ENCODE measurements at places on chromosomes 6 and 20.

GRCh38 chr20:38229376-38230252 is 30.9 kb downstream of the KIAA1755 start:
- no peak for DNase-seq

DNA sequence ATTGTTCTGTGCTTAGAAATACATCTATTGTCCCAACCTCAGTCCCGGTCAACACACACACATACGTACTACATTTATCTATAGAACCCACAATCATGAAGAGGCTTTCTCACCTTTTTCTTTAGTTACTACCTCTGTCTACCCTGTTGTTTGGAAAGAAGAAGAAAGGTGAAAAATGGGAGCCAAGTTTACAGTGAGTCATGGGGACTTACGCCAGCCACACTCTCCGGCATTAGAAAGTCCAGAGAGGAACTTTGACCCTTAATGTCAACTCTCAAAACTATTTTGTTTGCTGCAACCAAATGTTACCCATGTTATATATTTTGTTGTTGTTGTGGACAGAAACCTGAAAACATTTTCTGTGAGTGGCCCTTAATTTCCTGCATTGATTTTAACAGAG is 259.1 kb downstream of the ZFAND3 start:
- no peak for DNase-seq

DNA sequence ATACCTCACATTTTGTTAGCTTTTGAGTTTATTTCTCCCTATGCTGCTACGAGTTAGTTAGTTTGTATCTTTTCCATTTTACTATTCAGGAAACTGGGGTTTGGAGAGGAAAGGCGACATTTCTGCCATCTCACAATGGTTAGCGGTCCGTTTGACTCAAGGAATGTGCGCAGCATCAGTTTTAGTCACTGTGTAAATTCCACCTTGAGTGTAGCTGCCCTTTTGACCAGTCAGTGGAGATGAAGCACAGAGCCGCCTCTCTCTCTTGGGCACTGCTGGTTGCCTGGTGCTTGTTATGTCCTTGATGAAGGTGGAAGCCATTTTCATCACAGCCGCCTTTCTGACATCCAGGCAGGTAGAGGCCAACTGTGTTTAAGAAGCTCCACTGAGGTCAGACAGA is 185.5 kb downstream of the SCP2D1 start:
- DNase-seq, result no peak

- no peak for DNase-seq
Observed at GRCh38 chr20:18621004-18621403, 33.1 kb downstream of the DTD1 start.

DNA sequence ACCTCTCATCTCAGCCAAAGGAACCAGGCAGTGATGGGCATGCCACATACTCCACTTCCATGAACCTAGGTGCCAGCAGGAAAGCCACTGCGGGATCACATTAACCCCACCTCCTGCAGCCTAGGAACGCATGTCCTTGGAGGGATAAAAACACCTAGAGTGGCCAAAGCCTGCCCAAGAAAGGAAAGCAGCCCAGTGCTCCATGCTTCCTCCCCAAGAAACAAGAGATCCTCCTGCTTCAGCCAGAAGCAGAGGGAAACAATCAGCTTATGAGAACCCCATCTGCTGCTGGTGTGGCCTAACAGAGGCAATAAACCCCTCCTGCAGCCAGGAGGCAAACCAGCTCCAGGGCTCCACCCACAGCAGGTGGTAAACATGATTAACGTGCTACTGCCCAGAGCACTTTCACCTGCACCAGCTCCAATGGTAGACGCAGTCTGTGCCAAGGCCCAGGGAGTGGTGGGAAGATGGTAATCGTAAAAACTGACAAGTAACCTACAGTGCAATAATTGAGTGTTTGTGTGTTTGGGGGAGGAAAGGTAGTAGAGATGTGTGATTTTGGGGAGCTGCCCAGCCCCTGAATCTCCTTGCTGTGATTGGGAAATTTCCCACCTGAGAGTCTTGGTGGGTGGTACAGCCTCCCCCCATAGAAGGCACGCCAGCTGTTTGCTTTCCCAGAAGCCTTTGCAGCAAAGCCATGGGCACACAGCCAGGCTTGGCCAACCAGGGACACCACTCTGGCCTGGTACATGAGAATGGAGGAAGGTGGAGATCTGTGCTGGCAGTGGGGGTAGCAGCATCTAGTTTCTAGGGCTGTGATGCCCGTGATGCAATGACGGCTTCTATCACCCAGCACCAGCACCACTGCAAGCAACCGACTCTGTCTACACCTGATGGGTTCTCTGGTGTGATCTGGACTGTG is 50.6 kb upstream of the TBC1D7 start:
- no peak for DNase-seq

- no peak for DNase-seq
Observed at GRCh38 chr6:113882336-113883022, 25.3 kb downstream of the MARCKS start.

DNA sequence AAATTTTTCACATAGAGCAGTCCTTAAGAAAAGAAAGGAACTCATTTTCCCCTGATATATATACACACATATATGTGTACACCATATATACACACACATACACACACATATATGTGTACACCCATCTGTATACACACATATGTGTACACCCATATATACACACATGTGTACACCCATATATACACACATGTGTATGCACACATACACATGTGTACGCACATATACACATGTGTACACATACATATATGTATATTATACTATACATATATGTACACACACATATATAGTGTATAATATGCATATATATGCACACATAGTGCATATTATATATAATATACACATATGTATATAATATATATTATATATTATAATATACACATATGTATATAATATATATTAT is 9.1 kb downstream of the MAP3K4 start:
- DNase-seq, result no peak

DNA sequence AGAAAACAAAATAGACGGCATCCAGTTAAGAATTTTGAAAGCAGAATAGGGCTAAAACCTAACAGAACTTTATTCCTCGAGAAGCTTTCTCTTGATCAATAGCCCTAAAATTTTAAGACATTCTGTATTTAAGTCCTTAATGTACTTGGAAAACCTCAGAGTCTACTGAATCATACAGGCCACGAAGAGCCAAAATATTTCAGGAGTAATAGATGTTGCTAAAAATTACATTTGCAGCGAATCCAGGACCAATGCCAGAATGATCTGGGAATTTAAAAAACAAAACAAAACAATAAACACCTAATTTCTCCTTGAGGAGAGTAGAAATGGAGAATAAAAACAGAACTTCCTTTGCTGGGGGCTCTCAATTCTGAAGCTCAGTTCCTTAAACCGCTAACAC is 23.3 kb downstream of the ATXN1 start:
- no peak for DNase-seq

GRCh38 chr6:152225241-152225934 is 411.8 kb downstream of the SYNE1 start:
- DNase-seq, result no peak

DNA sequence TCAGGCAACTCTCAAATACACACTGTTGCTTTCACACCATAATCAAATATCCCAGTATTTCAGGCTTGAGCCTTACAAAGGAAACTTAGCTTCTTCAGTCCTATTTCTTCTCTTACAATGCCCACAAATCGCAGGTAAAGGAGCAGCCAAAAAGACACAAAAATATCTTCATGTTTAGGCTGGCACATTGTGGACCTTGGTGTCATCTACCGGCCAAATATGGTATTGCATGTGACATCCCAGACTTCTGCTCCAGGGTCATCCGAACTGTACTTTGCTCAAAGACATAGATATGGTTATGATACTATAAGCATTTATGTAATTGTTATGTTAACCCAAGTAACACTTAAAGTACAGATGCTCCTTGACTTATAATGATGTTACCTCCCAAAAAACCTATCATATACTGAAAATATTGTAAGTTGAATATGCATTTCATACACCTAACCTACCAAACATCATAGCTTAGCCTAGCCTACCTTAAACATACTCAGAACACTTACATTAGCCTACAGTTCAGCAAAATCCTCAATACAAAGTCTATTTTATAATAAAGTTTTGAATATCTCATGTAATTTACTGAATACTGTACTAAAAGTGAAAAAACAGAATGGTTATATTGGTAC is 4.6 kb downstream of the OR2H2 start:
- DNase-seq, result no peak

- DNase-seq, result no peak
Observed at GRCh38 chr6:52503323-52503747, 73.5 kb downstream of the TRAM2 start.

- DNase-seq, result no peak
Observed at GRCh38 chr20:11352041-11352440, 565.7 kb upstream of the BTBD3 start.

DNA sequence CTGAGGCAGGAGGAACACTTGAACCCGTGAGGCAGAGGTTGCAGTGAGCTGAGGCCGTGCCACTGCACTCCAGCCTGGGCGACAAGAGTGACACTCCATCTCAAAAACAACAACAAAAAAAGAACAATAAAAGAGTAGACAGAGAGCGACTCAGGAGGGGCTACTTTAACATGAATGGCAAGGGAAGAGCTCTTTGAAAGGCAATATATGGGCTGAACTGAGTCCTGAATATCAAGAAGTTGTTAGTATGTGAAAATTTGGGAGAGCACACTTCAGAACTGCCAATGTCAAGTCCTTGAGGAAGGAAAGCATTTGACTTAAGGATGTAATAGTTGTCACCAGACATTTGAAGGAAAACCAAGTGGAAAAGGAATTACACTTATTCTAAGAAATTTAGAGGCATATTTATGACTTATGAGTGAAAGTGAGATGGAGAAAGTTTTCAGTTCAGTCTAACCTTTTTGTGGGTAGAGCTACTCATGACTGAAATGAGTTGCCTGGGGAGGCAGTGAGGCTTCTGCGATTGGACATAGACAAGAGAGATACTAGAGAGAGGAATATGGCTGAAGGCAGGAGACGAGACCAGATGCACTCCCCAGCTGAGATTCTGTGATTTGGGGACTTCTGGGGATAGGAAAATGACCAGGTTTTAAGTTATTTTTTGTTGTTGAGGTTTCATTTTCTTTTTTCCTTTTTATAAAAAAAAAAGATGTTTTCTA is 48.6 kb upstream of the SLC16A10 start:
- no peak for DNase-seq

- DNase-seq, result peak; percentile 18
Observed at GRCh38 chr6:130018744-130019325, 454 bp downstream of the L3MBTL3 start.

- peak; percentile 48 for DNase-seq
Observed at GRCh38 chr20:43514648-43514999, 7.1 kb downstream of the L3MBTL1 start.

GRCh38 chr6:42727087-42727611 is 4.8 kb upstream of the PRPH2 start:
- no peak for DNase-seq

- DNase-seq, result no peak
Observed at GRCh38 chr6:169155481-169155880, 98.2 kb downstream of the THBS2 start.

- no peak for DNase-seq
Observed at GRCh38 chr6:108654465-108655106, 93.9 kb downstream of the FOXO3 start.

GRCh38 chr20:9241721-9242427 is 173.0 kb downstream of the PLCB4 start:
- no peak for DNase-seq

GRCh38 chr20:22722811-22723210 is 138.4 kb upstream of the FOXA2 start:
- DNase-seq, result no peak

DNA sequence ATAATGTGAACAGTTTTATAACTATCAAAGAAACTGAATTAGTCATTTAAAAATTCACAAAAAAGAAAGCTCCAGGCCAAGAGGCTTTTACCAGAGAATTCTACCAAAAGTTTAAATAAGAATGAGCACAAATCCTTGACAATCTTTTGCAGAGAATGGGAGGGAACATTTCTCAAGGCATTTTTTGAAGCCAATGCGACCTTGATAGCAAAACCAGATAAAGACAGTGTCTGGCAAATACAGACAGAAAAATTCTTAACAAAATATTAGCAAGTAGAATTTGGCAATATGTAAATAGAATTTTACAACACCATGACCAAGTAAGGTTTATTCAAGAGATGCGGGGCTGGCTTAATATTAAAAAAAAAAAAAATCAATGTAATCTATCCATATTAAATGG is 41.7 kb downstream of the RNF24 start:
- no peak for DNase-seq

- no peak for DNase-seq
Observed at GRCh38 chr6:105484238-105485161, 81.6 kb upstream of the PREP start.

DNA sequence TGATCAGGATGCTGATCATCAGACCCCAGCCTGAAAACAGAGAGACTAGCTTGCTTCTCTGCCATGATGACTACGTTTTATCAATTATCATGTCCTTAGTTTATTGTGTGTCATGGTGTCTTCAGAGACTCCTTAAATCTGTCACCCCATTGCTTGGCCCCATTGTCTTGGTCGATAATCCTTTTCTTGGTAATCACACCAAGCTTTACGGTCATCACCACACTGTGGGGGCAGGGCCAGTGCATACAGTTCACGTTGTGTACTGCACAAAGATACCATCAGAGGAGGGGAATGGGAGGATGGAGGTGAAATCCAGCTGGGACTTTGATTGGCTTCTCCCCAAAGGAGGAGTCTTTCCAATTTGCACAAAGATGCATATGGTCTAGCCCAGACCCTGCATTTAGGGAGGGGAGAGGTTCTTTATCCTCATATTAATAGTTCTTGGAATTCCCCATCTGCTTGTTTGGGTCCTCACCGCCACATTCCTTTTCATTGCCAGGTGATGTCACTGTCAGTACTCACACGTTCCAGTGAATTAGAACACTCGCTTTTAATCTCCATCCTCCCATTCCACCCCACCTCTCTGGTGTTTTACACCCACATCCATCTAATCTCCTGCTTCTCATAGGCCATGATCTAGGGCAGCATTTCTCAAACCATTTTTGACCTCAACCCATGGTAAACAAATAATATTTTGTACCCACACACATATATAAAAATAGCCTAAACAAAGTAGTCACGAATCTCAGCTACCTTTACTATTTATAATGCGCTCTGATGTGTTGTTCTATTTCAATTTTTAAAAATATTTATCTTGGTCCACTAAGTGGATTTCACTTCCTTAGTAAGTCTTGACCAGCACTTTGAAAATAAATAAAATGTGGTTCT is 5.7 kb downstream of the ETV7 start:
- no peak for DNase-seq

DNA sequence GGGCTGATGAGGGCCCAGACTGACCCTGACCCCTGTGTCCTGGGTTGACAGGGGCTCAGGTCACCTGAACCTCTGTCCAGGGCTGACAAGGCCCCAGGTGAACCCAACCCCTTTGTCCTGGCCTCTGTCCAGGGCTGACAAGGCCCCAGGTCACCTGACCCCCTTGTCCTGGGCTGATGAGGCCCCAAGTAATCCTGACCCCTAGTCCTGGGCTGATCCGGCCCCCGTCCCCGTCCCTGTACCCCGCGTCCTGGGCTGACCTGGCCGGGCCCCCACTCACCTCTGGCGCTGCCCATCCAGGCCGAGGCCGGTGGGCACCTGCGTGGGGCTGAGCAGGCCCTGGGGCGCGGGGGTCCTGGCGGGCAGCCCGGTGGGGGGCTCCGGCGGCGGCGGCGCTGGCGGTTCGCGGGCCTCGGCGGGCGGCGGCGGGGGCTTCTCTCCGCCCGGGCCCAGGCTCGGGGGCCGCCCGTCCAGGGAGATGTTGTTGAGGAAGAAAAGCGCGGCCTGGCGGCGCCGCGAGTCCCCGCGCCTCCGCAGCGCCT is 379 bp downstream of the CABLES2 start:
- DNase-seq, result no peak

- no peak for DNase-seq
Observed at GRCh38 chr6:88166493-88167351, 575 bp upstream of the CNR1 start.

- no peak for DNase-seq
Observed at GRCh38 chr6:107657755-107658461, 166.2 kb downstream of the SCML4 start.

- no peak for DNase-seq
Observed at GRCh38 chr20:42742926-42743325, 446.8 kb downstream of the PTPRT start.
